Stimulated activated CD4-positive, alpha-beta T cell treated with anti-CD3 and anti-CD28 coated beads, Interleukin-1b, Interleukin-23, amount 100 ng/mL, for 1 hour (primary cell): ENCODE measurements at places on chromosomes 3 and 15.

DNA sequence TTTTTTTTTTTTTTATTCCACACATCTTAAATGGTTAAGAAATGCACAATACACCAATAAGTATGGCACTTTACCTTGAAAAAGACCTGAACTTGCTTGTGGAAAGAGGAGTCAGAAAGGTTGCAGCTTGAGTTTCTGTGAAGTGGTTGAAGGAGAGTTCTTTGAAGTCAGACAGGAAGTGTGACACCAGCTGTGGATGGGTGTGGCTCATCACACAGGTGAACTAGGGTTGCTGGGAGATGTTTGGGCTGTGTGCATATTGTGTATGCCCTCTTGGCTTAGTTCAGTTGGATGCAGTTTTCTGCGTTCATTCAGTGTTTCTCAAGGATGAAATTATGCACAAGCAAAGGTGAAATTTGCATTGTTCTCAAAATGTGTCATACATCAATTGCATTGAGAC lies 6.3 kb downstream of the AEN start:
- DNase-seq, result no peak

GRCh38 chr3:140078940-140079339 lies 144.0 kb downstream of the CLSTN2 start:
- DNase-seq, result no peak

DNA sequence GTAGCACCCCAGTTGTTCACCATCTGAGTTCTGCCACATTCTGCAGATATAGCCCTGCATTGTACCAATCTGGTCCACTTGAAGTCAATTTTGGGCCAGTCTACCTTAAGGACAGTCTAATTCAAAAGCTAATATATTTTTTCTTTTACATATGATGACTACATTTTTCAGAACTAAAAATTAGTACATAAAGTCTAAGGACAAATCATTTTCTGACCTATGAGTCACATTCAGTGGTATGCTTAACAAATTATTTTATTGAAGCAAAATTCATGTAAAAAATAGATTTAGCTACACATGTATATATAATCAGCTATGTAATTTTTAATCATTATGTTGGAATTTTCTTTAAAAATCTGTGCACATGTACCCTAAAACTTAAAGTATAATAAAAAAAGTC lies 52.1 kb upstream of the IL12A start:
- DNase-seq, result no peak

DNA sequence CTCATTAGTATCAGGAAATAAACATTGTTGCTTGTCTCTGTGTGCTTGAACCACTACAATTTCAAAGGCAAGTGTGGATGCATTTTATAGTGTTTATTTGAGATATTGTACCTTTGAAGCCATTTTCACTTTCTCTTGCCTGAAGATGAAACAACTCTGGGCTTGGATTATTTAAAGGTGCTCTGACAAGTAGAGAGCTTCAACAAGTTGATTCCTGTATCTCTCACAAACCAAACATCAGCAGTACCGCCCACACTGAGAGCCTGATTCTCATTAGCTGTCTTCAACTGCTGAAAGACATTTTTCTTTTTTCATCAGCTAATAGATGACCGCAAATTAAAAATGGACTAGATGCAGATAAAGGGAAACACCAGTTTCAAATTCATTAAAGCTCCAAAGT lies 806 bp upstream of the CERS3 start:
- DNase-seq, result no peak

GRCh38 chr15:93428150-93428549 lies 339.1 kb upstream of the RGMA start:
- no peak for DNase-seq

GRCh38 chr15:67796196-67797127 lies 28.8 kb upstream of the SKOR1 start:
- no peak for DNase-seq

DNA sequence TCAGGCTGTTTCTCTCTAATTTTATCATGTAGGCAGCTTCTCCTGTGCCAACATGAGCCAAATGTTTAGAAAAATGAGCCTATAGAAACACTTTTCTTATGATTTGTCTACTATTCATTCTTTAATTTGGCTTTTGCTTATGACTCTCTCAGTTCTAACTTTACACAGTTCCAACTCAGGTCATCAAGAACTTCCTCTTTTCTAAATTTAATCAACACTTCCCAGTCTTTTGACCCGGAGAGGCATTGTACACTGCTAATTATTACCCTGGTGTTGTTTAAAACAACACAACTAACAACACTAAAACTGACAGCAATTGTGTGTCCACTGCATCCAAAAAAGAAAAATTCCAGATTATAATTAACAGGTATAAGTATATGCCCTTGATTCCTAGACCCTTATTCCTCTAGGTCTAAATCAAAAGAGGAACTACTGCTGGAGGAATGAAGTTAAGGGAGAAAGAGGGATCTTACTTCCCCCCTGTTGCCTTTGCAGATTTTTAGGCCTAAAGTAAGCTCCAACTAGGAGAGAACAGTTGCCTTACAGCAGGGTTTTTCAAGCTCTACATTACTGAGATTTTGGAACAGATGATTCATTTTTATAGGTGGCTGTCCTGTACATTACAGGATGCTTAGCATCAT lies 332.2 kb upstream of the GOLIM4 start:
- DNase-seq, result no peak

GRCh38 chr3:11335056-11335608 lies 62.9 kb downstream of the ATG7 start:
- no peak for DNase-seq

DNA sequence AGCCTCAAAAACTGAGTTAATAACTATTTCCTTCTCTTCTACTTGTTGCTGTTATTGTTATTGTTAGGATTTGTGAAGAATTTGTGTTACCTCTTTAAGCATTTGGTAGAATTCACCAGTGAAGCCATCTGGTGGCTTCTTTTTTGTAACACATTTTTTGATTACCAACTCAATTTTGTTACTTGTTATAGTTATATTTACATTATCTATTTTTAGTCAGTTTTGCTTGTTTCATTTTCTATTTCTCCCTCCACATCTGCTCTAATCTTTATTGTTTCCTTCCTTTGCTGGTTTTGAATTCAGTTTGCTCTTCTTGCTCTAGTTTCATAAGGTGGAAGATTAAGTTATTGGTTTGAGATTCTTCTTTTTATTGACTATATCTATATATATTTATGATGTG lies 3.7 kb upstream of the SLC9C1 start:
- no peak for DNase-seq

- no peak for DNase-seq
Measured at GRCh38 chr3:38964646-38965045, 87.1 kb downstream of the SCN11A start.

GRCh38 chr3:145422556-145422955 lies 738.4 kb downstream of the PLOD2 start:
- no peak for DNase-seq

- DNase-seq, result no peak
Measured at GRCh38 chr3:105580296-105580965, 213.7 kb downstream of the ALCAM start.

- DNase-seq, result no peak
Measured at GRCh38 chr3:113266738-113267137, 55.4 kb downstream of the BOC start.

- DNase-seq, result peak; percentile 57
Measured at GRCh38 chr15:78131295-78132061, at the start of gene CIB2. Gene CIB2, minus strand, starts transcription at chr15:78131445. Its CDS starts 230 bp downstream, at chr15:78131215.

DNA sequence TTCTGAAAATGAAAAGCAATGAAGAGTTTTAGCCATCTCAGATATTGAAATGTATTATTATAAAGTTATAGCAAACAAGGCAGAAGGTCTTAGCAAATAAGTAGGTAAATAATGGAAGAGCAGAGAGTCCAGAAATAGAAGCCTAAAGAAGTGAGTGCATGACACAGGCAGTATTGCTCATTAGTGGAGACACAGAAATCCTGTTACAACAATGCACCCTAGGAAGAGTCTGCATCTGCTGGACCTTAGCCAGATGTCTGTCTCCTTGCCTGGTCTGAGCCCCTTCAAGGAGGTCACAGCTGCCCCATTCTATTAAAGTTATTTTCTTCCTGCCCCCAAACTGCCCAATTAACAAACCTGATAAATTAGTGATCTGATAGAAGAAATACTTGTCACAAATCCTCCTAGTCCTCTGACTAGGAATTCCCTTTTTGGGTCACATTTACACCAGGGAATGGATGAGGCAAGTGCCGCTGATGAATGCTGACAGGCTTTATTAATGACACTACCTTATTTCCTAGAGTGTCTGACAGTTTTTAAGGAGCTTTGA lies 51.9 kb downstream of the HOMER2 start:
- no peak for DNase-seq

- no peak for DNase-seq
Measured at GRCh38 chr3:69848113-69848512, 108.8 kb downstream of the MITF start.

DNA sequence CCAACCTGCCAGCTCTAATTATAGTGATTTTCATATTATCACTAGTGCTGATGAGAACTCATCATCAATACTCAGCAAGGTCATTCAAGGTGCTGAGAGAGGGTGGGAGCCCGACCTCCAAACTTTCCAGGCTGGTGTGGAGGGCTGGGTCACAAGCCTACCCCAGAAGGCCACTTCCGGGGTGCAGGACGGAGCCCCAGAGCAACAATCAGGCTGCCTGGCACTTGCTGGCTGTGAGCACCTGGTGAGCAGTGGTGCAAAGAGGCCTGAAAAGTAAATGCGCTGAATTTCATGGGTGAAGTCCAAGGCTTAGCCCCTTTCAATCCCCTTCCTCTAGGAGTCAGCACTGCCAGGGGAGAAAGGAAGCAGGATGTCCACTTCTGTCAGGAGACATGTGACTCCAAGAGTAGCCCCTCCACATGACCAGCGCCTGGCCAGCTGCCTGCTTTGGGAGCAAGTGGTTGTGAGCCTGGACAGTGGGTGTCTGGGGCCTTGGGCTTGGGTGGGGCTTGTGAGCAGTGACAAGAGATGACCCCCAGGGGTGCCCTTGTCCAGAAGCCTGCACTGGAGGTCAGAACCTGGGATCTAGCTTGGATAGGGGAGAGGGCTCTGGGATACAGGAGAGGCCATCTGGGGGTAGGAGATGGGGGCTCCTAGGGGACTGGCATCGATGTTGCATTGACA lies 165.0 kb upstream of the TLE3 start:
- no peak for DNase-seq
